ENCODE measurements at places on chromosomes 13 and 19.

DNA sequence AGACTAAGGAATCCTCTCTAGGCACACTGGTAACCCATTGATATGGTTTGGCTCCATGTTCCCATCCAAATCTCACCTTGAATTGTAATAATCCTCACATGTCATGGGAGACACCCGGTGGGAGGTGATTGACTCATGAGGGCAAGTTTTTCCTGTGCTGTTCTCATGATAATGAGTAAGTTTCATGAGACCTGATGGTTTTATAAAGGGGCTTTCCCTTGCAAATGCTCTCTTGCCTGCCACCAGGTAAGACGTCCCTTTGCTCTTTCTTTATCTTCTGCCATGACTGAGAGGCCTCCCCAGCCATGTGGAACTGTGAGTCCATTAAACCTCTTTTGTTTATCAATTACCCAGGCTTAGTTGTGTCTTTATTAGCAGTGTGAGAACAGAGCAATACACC lies 81.4 kb upstream of the GPC6 start:
- DNase-seq, result no peak

GRCh38 chr13:38309397-38309796 lies 40.3 kb upstream of the UFM1 start:
- DNase-seq, result no peak

DNA sequence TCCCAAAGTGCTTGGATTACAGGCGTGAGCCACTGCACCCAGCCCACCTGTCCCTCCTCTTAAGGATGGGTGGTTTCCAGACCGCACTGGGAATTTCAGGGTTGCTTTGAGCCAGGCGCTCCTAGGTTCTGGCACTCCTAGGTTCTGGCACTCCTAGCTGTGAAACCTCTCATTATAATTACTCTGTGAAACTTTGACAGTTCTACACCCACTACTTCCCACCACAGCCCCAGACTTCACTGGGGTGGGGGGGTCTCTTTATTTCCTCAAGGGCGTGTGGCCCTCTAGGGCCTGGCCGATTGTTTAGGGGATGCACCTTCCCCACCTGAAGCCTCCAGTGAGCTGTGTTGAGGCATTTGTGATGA lies 2.3 kb upstream of the ADAMTS10 start:
- DNase-seq, result no peak

DNA sequence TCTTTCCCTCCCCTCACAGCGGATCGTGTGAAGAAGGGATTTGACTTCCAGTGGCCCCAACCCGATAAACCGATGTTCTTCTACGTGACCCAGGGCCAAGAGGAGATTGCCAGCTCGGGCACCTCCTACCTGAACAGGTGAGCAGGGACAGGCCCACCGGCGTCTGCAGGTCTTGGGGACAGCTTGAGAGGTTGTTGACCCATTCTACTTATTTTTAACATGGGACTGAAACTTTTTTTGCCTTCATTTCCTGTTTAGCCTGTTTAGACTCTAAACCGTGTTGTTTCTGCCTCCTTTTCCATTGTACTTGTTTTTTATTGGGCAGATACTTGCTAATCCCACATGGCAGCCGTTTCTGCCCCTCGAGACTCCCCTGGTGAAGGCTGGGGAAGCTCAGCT lies 28.5 kb downstream of the UPF1 start:
- no peak for DNase-seq

- no peak for DNase-seq
Observed at GRCh38 chr13:112846411-112847115, 122.5 kb upstream of the MCF2L start.

DNA sequence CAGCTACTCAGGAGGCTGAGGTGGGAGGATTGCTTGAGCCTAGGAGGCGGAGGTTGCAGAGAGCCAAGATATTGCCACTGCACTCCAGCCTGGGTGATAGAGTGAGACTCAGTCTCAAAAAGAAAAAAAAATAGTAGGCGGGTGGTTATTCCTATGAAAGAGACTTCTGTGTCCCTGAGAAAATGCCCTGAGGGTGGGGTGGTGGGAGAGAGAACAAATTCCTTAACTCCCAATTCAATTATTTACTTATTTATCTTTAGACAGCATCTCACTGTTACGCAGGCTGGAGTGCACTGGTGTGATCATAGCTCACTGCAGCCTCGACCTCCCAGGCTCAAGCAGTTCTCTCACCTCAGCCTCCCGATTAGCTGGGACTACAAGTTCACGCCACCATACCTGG lies 10.3 kb upstream of the EEF2 start:
- DNase-seq, result no peak

- DNase-seq, result no peak
Observed at GRCh38 chr13:98944336-98944735, 33.5 kb downstream of the DOCK9 start.

- no peak for DNase-seq
Observed at GRCh38 chr13:80860845-80861244, 519.9 kb upstream of the SPRY2 start.

- DNase-seq, result no peak
Observed at GRCh38 chr13:59413126-59413525, 750.6 kb downstream of the DIAPH3 start.
